ENCODE measurements at places on chromosomes 3 and 15. TPM values are rescaled to one million over a fixed set of nuclear protein-coding genes. Genes with fewer than 3 reads are reported as not detected.

Gene MASP1
- 198 TPM for total RNA-seq

Gene PLA2G4F
- total RNA-seq, result not detected

- DNase-seq, result no peak
Measured at GRCh38 chr15:43735416-43735815, 10.8 kb upstream of the PDIA3 start.

GRCh38 chr15:91865950-91866349 is 12.4 kb downstream of the SLCO3A1 start:
- peak; percentile 7 for DNase-seq

DNA sequence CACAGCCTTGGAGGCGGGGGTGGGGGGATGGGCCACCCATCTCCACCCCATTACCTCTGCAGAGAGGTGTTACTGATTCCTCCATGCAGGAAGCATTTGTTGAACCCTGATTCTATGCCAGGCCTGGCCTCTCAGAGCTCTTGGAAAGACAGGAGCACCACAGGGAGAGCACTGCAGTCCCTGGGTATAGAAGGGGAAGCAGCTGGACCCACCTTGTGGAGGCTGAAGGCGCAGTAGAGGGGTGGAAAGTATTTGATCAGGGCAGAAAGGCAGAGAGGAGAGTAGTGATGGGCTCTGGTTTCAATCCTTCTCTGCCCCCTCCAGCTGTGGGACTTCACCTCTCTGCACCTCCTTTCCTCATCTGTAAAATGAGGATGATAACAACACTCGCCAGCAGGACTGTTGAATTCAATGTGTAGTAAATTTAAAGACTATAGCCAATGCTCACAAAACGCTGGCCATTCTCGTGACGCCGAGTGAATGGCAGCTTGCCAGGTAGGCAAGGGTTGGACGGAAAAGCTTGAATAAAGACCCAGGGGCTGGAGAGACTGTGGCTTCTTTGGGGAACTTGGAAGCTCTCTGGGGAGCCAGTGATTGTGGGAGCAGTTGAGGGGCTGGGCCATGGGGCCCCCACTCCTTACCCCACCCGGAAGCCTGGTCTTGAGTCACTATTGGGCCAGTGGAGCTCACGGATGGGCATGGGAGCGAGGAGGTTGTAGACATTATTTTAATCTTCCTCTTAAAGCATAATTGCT is 8.0 kb upstream of the CCDC33 start:
- DNase-seq, result no peak

DNA sequence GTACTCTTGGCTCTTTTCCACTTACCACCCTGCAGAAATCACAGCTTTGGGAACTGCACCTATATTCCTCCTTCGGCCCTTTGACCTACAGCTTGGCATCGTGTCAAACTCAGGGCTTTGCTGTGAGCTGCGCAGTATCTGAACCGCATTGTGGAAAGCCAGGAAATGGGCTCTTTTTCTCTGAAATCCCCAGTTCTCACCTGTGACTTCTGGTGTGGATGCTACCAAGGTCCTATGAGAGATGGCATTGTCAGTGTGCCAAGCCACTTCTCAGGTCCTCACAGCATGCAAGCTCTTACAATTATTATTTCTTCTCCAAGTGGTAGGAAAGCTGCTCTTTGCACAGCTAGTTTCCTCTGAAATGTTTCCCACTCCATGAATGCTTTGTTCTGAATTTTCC is 450.6 kb upstream of the TBL1XR1 start:
- no peak for DNase-seq

GRCh38 chr3:158095111-158095813 is 11.0 kb downstream of the SHOX2 start:
- DNase-seq, result no peak

Measured in fibroblast of villous mesenchyme (primary cell).